ENCODE measurements at places on chromosomes 12 and 14.
A peak's percentile ranks its signal among the peaks of the same experiment; 100 is the strongest.

DNA sequence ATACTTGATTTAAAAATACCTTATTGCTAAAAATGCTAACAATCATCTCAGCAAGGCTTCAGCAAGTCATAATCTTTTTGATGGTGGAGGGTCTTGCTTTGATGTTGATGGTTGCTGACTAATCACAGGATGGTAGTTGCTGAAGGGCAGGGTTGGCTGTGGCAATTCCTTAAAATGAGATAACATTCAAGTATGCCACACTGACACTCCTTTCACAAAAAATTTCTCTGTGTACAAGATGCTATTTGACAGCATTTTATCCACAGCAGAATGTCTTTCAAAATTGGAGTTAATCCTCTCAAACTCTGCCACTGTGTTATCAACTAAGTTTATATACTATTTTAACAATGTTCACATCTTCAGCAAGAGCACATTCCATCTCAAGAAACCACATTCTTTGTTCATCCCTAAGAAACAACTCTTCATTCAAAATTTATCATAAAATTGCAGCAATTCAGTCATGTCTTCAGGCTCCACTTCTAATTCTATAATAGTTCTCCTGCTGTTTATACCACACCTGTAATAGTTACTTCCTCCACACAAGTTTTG lies 16.1 kb downstream of the SCAF11 start:
- DNase-seq: no peak

DNA sequence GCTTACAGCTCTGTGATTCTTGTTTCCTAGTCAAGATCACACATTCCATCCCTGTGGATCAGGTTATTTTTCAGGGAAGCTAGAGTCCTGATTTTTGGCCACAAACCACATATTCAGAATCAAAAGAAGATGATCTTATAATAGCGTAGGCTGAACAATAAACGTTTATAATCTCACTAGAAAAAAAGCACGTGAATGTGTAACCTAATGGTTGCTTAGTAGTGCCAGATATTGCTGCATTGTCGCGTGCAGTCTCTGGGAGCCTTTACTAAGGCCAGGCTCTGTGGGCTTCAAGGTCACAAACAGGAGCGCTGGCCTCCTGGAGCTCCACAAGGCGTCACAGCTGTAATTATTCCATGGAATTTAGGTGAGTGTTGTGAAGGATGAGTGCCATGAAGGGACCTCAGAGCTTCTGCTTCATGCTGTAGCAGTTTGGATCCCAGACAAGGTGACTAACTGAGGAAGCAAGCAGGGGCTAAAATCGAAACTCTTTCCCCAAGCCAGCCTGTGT lies 17.4 kb downstream of the CDKN1B start:
- DNase-seq: no peak

DNA sequence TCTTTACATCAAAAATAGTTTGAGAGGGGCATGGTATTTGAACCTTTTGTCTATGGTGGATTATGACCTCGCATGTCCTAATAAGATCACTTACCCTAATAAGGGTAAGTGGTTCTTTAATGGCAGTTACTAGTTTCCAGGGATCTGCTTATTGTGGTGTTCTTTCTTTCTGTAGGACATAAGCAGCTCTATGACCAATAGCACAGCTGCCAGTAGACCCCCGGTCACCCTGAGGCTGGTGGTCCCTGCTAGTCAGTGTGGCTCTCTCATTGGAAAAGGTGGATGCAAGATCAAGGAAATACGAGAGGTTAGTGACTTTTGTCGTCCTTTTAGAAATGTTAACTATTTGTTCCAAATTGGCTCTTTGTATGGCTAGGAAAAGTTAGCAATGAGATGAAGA lies 7.2 kb downstream of the PCBP2 start:
- DNase-seq: no peak

GRCh38 chr12:20194171-20194570 lies 174.2 kb upstream of the PDE3A start:
- no peak for DNase-seq

- DNase-seq: no peak
These were observed 193.4 kb downstream of the RASSF9 start for GRCh38 chr12:85642808-85643207.

DNA sequence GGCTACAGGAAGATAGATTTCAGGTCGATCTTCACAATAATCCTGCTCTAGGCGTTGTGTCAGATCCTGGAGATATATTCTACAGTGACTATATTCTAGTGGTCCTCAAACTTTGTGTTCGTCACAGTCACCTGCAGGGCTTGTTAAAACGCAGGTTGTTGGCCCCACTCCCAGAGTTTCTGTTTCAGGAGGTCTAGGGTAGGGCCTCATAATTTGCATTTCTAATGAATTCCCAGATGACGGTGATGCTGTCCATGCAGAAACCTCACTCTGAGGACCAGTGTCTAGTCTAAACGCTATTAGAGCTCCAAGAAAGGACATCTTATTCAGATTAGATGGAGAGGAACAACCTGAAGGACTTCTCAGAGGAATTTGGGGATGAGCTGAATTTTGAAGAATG lies 13.2 kb upstream of the SLC6A13 start:
- DNase-seq: no peak

DNA sequence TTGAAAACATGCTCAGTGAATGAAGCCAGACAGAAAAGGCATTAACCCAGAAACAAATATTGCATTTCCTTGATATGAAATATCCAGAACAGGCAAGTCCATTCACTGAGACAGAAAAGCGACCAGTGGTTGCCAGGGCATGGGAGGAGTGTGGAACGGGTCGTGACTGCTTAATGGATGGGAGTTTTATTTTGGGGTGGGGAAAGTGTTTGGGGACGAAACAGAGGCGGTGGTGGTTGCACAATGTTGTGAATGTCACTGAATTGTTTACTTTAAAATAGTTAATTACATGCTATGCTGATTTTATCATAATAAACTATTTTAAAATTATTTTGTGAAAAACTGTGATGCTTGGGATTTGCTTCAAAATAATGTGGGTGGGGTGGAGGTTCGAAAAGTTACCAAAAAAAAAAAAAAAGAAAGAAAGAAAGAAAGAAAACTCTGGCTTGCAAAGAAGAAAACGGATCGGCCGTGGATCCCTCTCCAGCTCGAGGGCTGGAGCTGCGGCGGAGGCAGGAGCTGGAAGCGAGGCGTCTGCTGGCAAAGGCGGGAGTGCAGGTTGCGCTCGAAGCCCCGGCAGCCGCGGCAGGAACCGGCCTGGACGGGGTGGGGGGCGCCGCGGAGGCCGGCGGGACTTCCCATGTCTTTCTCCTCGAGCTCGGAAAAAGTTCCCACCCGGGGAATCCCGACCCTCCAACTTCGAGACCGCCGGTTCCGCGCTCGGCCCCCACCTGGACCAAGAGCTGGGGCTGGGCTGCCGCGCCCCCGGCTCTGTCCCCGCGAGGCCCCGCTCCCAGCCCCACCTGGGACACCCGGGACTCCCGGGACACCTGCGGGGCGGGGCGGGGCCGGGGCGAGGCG lies 524 bp upstream of the P2RX2 start:
- DNase-seq: no peak

GRCh38 chr14:58426670-58427280 lies 556 bp downstream of the TIMM9 start:
- peak; percentile 87 for DNase-seq

DNA sequence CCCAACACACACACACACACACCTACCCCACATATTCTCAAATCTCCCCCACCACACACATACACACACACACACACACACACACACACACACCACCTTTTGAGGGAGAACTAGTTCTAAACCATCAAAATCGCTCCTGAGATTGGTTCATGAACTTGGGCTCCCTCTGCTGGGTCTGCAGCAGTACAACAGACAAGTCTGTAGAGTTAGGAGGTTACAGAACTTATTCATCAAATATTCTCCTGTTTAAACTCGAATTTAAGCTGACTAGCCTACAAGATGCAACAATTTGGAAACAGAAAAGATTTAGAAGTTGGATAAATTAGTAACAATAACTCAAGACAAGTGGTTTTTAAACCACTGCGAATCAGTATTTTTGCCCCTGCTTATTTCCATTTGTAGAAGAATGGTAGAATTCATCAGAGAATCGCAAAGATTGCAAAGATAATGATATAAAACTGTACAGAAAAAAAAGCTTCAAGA lies 136.4 kb upstream of the USP15 start:
- DNase-seq: peak; percentile 74

DNA sequence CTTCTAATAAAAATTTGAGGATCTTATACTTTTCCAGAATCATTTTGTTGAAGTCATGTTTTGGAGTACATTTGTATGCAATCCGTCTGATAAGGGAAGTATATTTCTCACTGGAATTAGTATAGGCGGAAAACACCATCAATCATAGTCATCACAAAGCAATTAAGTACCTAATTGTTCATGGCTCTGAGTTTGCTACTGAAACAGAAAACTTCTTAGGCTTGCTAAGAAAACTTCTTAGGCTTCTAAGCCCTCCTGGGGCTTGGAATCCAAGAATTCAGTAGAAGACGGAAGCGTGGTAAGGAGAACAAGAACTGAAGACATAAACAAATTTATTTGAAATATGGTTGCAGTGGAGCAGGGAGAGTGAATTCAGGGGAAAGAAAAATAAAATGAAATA lies 636.3 kb downstream of the DIO2 start:
- no peak for DNase-seq

- no peak for DNase-seq
These were observed 1727.1 kb upstream of the SEL1L start for GRCh38 chr14:83260751-83261150.

DNA sequence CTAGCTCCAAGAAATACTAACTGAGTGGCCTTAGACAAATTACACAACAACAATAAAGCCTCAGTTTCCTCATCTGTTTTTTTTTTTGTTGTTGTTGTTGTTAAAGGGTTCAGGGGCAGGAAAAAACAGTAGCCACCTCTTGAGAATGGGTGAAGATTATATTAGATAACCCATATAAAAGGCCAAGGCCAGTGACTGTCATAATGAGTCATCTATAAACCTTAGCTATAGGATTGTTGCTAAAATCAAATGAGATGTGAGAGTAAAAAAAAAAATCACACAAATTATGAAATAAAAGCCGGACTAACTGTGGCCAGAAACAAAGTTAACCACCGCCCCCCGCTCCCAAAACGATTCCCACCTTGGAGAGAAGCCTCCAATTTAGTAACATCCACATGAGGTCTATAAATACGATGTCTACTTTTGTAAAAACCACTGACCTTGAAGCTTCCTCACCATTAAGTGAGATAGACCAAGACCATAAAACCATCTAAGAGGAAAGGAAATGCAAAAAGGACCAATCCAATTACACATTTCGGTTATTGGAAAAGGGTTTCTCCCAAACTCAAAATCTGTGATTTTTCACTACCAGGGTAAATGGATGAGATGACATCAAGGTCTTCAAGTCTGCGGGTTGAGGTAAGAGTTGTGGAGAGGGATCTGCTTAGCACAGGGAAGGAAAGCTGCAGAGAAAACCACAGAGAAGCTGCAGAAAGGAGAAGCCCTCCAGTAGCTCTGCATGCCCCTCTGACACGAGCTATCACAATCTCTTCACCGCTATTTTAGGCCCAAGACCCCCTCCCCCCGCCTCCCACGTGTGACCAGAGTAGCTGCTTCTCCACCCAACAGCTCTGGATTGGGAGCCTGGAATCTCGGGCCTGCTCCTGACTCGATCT lies 1.0 kb downstream of the NAA25 start:
- peak; percentile 24 for DNase-seq

- no peak for DNase-seq
These were observed 2.5 kb upstream of the CACNA2D4 start for GRCh38 chr12:1920971-1921370.

DNA sequence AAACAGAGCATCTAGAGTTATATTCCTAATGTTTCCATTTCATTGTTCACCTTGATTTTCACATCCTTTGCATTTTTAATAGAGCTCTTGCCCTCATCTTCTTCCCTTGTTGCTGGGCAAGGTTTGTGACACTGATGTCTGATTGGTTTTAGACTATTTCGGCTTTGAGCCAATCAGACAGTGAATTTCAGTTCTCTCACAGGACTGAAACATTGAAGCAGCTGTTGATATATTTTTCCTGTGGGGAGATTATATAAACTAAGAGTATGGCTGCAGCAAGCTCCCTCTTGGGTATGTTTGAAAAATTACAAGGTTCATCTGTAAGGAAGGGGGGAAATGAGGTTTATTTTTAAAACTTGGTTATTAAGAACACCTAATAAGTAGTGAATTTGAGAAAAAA lies 51.2 kb downstream of the ATF7IP start:
- peak; percentile 81 for DNase-seq

GRCh38 chr14:74407021-74407800 lies 18.8 kb downstream of the SYNDIG1L start:
- no peak for DNase-seq

GRCh38 chr14:89359477-89360222 lies 57.4 kb downstream of the FOXN3 start:
- DNase-seq: no peak

DNA sequence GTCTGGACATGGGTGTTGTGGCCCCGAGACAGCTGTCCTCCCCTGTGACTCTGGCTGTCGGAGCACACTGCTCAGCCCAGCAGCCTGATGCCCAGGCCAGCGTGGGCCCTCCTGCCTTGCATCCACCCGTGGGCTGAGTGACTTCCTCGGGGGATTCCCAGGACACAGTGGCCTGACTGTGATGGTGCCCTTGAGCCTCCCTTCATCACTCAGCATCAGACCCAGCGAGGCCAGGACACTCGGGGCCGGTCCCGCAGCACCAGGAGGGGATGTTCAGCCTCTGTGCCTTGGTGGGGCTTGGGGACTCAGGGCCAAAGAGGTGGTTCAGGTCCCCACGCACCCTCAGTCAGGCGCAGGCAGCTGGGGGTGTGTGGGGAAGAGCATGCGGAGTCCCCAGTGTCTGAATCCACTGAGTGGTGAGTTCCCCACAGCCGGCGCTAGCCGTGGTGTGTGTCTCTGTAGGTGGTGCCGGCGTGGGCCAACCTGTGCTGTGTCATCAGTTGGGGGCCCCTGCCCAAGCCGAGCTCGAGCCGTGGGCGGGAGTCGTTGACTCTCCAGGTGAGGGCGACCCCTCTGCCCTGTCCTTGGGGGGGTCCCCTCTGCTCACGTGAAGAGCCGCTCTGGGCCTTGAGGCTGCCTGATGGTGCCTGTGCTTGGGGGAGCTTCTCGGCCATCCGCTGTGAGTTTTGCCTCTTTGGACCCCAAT lies 185.8 kb downstream of the ADGRD1 start:
- DNase-seq: no peak

DNA sequence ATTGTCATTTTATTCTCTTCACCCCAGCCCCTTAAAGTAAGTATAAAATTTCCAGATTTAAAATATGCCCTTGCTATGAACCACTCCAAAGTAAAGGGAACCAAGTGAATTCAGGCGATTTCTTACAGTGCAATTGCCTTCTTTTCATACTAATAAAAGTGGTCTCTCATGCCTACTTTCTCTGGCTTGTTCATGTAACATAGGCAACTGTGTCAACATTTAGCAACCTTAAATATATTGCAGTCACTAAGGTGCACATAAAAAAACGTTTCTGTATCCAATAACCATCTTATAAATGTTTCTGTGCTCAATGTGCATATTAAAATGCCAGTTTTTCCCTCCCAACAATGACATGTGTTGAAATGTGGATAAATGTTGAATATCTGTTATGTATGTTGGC lies 271.6 kb upstream of the DCN start:
- DNase-seq: no peak

DNA sequence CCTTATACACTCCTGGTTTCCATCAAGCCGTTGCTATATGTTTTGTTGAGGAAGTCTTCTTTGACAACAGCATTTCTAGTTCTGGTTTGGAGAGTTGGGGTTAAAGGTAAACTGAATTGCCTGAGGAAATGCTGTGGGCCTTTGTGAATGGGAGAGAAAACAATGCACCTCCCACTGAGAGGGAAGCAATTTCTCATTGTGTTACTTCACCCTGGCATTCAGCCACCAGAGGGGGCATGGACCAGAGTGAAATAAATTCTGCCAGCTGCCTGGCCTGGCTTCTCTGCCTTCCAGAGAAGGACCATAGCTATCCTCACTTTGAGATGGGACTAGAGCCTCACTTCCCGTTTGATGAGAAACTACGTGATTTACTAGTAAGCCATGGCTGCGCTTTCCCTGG lies 475.3 kb downstream of the EGLN3 start:
- DNase-seq: peak; percentile 60

Data from brain (organoid and tissue), 16 donors.